ENCODE measurements at places on chromosomes 4 and X.

DNA sequence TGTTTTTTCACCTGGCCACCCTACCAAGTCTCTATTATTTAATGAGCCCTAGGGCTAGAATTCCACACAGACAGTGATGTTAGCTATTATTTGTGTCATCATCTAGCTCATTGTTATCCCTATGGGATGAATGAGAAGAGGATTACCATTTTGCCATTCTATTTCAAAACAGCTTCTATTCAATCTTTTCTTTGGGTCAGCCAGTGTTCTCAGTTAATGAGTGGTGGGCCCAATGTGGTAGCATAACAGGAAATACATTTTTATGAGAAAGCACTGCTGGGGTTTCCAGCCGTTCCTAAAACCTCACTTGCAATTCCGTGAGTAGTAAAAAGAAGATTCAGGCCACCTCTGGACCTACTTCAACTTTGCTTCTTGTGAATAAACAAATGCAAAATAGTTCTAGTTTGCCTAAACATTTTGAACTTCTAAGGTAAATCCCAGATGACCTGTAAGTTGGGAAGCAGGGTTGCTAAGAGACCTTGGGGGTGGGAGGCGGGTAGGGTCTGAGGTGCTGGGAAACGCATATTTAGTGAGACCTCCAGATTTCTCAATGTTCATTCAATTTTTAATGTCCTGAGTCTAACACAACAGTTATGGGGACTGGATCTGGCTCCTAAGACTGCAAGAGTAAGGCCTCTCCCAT lies 24.8 kb upstream of the CYP2U1 start:
- no peak for DNase-seq

GRCh38 chr4:87185146-87185870 lies 35.1 kb downstream of the KLHL8 start:
- no peak for DNase-seq

GRCh38 chr4:127624173-127624572 lies 8.6 kb upstream of the INTU start:
- DNase-seq = no peak

DNA sequence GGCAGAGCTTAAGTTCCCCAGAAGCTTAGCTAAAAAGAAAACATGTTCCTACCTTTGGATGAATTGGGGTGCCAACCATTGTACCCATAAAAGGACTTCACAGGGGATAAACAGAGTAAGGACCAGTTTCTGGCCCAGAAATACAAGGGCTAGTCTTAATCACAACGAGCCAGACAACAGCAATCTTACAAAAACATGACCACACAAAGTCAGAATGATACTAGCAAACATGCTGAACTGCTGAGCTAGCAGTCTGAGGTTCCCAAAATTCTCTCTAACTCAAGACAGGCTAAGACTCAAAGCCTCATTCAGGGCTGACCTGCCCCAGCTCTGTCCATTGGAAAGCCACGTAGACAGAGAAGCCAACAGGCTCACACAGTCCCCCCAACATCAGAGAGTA lies 40.3 kb downstream of the ATP11C start:
- no peak for DNase-seq

DNA sequence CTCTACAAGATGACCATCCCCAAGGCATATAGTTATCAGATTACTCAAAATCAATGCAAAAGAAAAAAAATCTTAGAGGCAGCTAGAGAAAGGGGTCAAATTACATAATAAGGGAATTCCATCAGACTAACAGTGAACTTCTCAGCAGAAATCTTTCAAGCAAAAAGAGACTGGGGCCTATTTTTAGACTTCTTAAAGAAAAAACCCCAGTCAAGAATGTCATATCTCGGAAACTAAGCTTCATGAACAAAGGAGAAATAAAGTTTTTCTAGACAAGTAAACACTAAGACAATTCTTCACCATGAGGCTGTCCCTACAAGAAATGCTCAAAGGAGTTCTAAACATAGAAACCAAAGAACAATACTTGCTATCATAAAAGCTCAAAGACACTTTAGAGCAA lies 51.7 kb downstream of the RAB28 start:
- no peak for DNase-seq

- no peak for DNase-seq
These were observed 53.4 kb downstream of the HMX1 start for GRCh38 chr4:8818063-8818881.

- no peak for DNase-seq
These were observed 59.2 kb upstream of the PARM1 start for GRCh38 chr4:74873545-74874301.

DNA sequence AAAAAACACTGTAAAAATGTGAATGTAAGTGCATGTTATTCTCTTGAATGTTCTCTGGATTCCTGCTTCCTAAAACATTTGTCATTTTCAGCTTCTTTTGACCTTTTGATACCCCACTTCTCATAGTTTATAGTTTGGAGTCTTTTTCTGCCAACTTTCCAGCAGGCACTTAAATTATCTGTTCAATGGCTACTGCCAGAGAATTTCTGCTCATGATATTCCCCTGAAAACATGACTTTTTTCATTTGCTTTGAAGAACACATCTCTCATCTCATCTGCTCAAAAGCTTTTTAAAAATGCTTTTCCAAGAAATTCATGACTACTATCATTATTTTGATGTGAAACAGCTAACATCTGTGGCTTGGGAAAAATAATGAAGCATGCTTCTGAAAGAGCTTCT lies 269.7 kb upstream of the PCDH7 start:
- DNase-seq = no peak

DNA sequence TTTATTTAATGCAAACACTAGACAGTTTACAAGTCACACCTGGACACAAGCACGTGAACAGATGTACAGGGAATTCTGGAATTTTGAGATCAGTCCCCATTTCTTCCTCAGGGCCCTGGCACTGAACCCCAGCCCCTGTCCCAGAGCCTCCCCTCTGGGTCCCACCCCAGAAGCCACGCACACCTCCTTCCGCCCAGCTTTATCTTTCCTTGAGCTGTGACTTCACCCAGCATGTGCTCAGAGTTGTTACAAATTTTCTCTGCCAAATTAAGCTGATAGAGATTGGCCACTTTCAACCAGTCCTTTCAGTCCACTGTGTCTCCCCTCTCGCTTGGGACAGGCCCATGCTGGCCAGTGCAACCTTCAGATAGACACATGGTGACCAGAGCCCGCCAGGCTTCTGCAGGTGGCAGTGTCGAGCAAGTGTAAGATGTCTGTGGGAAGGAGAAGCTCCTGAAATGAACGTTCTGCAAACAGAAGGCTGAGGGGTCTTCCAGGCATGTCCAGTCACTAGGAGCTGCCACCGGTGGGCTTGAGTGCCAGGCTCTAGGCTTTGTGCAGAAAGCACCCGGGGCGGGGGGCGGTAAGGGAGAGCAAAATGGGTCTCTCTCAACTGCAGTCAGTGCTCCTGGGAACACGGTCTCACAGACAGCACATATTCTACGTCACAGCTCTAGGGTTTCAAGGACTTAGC lies 73.3 kb downstream of the MTMR1 start:
- DNase-seq = no peak

DNA sequence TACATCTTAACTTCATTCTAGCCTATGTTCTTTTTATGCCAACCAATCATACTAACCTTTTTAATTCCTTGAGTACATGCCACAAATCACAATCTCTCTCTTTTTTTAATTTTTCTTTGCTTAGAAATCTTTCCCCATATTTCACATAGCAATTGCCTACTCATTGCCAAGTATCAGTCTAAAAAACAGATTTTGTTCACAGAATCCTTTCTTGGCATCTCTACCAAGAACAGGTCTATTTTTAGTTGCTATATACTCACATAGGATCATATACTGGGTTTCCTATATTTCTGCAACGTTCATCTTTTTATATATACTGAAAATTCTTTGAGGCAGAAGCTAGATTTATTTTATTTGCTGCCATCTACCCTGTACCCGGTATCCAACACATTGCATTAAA lies 292.1 kb downstream of the GASK1B start:
- no peak for DNase-seq

- no peak for DNase-seq
These were observed 47.6 kb downstream of the POLA1 start for GRCh38 chrX:24741330-24741729.

Data from mammary epithelial cell (primary cell).